ENCODE measurements at places on chromosomes 16 and 17. TPM values are rescaled to one million over a fixed set of nuclear protein-coding genes. Genes with fewer than 3 reads are reported as not detected.

DNA sequence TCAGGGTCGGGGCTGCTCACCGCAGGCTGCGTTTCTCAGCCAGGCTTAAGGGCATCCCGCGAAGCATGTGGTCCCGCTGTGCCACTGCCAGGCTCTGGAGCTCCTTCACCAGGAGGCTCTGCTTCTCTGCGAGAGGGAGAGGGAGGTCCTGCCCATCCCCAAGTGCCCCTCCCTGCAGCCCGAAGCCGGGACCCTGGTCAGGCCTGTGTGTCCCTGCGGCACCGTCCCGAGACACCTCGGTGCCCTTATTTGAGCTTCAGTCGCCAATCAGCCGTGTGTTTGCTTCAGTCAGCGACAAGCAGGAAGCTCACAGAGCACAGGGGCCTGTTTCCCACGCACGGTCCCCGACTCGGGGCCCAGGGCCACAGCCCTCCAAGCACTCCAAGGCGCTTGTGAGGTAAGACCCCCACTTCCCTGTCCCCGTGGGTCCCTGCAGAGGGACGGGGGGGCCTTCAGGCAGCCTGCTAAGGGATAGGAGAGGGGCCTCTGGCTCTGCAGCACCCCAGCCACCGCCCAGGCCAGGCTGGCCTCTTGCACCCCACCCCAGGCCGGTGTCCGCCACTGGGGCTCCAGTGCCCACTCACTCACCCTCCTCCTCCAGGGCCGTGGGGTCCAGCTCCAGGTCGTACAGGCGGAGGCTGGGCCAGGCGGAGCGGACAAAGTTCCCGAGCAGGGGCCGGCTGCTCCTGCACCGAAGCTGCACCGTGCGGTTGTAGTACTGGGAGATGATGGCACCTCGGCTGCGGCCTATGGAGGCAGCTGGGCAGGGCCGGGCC lies 3.2 kb downstream of the TMC6 start:
- no peak for DNase-seq

GRCh38 chr17:46092991-46093390 lies 93.9 kb downstream of the STH start:
- no peak for DNase-seq

DNA sequence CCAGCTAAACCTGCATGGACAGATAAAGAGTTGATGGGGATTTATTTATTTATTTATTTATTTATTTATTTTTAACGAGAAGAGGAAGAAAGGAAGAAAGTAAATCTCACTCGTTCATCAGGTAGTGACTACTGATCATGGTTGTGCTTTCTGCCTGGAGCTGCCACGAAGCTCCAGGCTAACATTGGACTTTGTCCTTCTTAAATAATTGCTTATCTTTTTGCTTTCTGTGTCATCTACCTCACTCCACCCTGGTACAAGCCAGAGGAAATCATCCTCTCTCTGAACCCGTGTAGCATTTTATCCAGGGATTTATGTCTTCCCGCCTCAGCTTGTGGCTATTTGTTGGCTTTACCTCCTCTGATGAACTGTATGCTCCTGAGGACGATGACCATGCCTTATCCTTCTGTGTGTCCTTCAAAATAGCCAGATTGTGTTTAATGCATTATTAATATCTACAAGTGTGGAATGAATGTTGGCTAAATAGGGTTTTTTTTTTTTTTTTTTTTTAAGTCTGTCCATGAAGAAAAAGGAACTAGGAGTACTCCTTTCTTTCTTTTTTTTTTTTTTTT lies 8.0 kb upstream of the SLC12A3 start:
- DNase-seq = no peak

GRCh38 chr16:53059672-53060071 lies 4.9 kb downstream of the CHD9 start:
- DNase-seq = no peak

DNA sequence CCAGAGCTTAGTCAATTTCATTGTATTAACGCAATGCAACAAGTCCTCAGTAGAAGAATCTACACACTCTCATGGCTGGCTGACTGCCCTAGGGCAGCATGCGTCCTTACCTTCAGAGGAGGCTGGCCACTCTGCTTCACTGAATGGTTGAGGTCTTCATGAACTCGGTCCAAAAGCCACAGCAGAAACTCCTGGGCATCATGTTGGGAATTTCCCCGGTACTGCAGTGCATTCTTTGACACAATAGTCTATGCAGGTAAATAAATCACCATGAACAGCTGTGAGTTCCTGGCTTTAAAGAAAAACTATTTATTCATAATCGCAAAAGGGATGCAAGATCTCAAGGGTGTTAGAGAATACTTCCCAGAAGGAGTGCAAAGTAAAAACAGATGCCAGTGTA lies 41.3 kb downstream of the USP31 start:
- no peak for DNase-seq

DNA sequence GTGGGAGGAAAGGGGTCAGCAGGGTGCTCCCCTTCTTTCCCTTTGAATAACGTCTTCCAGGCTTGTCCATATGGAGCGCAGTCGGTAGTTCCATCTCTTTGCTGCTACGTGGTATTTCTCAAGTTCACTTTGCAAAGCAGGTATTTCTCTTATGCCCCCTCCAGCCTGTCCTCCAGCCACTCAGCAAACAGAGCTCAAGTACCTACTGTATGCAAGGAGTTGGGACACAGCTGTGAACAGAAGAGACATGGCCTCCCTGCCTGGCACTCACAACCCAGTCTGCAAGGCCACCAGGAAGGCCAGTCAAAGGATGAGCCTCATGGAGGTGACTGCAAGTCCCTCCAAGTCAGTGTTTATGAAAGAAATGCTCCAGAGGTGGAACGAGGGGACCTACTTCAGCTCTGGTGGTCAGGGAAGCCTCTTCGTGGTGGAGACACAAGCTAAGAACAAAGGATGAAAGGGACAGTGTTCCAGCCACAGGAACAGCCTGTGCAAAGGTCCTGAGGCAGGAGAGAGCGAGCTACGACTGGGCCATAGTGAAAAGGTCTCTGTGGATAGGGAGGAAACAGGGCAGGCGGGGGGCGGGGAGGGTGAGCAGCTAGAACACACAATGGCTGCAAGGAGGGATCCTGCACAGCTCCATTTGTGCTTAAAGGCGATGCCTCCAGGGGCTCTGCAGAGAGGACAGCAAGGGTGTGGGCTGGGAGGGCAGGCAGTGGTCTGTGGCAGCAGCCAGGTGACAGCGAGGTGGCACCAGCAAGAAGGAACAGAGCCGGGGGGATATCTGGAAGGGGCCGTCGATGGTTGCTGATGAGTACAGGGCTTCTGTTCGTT lies 32.6 kb downstream of the PPL start:
- no peak for DNase-seq

Gene ATP2C2
- not detected for total RNA-seq

Gene CDC27
- total RNA-seq = 70.5 TPM
